ENCODE measurements at places on chromosomes 7 and 10.

- DNase-seq: no peak
Measured at GRCh38 chr10:99292159-99292558, 37.0 kb upstream of the CNNM1 start.

- no peak for DNase-seq
Measured at GRCh38 chr7:42183547-42183946, 53.5 kb downstream of the GLI3 start.

- DNase-seq: peak; percentile 56
Measured at GRCh38 chr7:80790877-80791276, 128.0 kb downstream of the SEMA3C start.

DNA sequence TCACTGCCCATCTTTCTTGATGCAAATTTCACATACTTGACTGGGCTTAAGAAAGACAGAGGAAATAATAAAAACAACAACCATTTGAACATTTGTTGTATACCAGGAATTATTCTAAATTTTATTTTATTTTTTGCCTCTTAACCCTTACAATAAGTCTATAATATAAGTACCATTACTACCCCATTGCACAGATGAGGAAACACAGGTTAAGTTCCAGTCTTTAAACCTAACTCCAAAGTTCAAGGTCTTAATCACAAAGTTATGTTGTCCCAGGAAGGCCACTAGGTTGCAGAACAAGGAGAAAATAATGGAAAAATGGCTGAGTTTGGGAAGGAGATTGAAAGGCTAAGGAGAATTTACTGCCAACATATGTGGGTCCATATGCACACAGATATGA is 3.5 kb downstream of the FKBP14 start:
- DNase-seq: no peak

- no peak for DNase-seq
Measured at GRCh38 chr10:12785415-12785831, 216.1 kb downstream of the CCDC3 start.

GRCh38 chr10:133160826-133161471 is 930 bp downstream of the KNDC1 start:
- DNase-seq: no peak

- DNase-seq: no peak
Measured at GRCh38 chr10:2392145-2392812, 655.0 kb upstream of the ADARB2 start.

Data from NCI-H82 (cell line).